ENCODE measurements at places on chromosomes 16 and 17. TPM values are rescaled to one million over a fixed set of nuclear protein-coding genes. Genes with fewer than 3 reads are reported as not detected.
A peak's percentile ranks its signal among the peaks of the same experiment; 100 is the strongest.

DNA sequence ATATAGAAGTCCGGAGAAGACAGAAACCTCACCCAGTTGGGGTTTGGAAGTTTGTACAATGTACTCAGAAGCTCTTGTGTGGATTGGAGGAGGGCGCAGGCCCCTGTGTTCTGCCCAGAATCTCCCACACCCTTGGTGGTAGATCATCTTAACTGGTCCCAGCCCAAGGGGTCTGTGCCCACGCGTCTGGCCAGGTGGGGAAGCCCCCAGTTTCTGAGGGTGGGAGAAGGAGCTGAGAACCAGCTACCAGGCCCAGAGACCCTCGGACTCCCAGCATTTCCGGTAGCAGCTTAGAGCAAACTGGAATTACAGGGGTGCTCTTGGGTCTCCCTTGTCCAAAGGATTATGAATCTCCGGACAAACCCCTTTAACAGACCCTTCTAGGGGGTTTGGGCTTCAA, 2.3 kb upstream of the PPP1R9B start:
- no peak overlapping the region for H3K4me3 ChIP-seq
- H3K27ac ChIP-seq: peak overlapping the region; percentile 98
- H3K27me3 ChIP-seq: no peaks in the 10 kb centered on the region
- DNase-seq: no peak
- H3K4me1 ChIP-seq: peaks cover 60% of the 10 kb centered on the region

GRCh38 chr17:55174133-55174532, 90.6 kb upstream of the HLF start:
- H3K27me3 ChIP-seq: no peaks in the 10 kb centered on the region
- no peaks in the 10 kb centered on the region for H3K36me3 ChIP-seq
- H3K4me3 ChIP-seq: no peak overlapping the region
- no peak overlapping the region for H3K27ac ChIP-seq

DNA sequence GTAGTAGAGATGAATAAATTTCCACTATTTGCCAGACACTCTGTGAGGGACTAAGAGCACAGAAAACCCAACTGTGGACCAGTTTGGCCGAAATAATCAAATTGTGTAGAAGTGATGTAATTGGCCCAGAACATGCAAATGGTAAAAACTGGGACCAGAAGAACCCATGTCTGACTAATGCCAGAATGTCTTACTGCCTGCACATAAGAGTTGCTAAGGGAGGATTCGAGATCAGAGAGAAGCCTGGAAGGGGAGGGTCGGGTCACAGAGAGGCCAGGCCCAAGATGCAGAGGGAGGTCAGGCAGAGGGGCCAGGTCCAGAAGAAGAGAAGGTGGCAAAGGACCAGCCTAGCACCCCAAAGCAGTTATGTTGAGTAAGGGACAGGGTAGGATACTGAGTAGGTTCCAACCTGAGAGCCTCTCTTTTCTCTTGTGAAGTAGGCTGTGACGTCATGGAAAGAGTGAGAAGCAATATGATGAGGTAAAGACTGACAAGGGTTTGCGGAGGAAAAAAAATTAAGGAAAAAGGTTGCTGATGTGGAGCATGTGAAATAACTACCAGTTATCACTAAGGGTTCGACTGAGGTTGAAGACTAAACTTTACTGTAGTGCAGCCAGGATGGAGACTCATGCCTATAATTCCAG, 53.2 kb downstream of the SKAP1 start:
- H3K27me3 ChIP-seq: peaks cover 19% of the 10 kb centered on the region
- no peak for DNase-seq
- H3K27ac ChIP-seq: no peak overlapping the region

- no peak overlapping the region for H3K27ac ChIP-seq
- peaks cover 3% of the 10 kb centered on the region for H3K27me3 ChIP-seq
- H3K36me3 ChIP-seq: no peaks in the 10 kb centered on the region
- peaks cover 54% of the 10 kb centered on the region for H3K4me1 ChIP-seq
These were observed 2.9 kb downstream of the CMIP start for GRCh38 chr16:81447383-81448101.

DNA sequence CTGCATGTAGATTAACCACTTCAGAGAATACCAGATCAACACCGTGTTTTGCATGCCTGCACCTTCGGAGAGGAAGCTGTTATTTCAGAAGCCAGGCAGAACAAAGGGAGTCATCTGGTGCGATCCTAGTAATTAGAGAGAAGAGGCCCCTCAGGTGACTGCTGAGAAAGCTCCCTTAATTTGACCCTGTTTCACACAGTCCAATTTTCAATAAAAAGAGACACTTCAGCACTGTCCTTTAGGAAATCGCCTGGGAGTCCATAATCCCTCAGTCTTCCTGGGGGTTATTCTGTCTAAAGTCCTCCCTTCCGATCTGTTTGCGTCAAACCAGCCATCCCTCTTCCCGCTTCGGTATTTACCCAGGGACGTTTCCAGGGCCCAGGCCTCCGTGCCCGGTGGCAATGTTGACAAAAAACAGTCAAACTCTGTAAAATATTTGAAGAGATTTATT, 23.4 kb upstream of the TNRC6C start:
- no peaks in the 10 kb centered on the region for H3K36me3 ChIP-seq
- no peak overlapping the region for H3K4me3 ChIP-seq
- peaks cover 18% of the 10 kb centered on the region for H3K27me3 ChIP-seq
- H3K27ac ChIP-seq: no peak overlapping the region
- H3K4me1 ChIP-seq: no peaks in the 10 kb centered on the region

DNA sequence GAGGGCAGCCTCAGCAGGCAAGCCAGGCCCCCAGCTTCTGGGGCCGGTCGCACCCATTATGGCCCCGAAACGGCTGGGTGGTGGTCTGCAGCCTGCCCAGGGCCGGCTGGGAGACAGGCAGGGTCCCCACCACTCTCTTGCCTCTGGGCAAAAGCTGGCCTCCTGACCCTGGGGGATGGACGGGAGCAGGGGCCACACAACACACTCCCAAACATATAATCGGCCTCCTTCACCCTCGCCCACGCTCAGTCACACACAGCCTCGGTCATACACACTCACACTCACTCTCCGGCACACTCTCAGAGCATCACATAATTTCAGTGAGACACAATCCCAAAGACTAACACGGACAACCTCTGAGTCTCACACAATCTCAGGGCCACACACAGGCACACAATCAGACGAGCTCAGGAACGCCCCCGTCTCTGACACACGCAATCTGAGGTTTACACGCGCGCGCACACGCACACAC, 589 bp downstream of the PEMT start:
- no peaks in the 10 kb centered on the region for H3K36me3 ChIP-seq
- peak overlapping the region; percentile 95 for H3K27ac ChIP-seq
- peaks cover 22% of the 10 kb centered on the region for H3K4me1 ChIP-seq

SLC47A2 gene
- not detected for total RNA-seq

TEKT1 gene
- not detected for total RNA-seq

ENPP7 gene
- not detected for total RNA-seq

Data from muscle of leg (tissue), 16 donors.